ENCODE measurements at places on chromosomes 6 and 20. TPM values are rescaled to one million over a fixed set of nuclear protein-coding genes. Genes with fewer than 3 reads are reported as not detected.

PSMF1 gene
- total RNA-seq = 27.7 TPM

PHACTR1 gene
- 1.4 TPM for total RNA-seq

PLCB1 gene
- 15.2 TPM for total RNA-seq

CCM2L gene
- under 0.01 TPM for total RNA-seq

SSTR4 gene
- total RNA-seq = not detected

PHF10 gene
- 17.5 TPM for total RNA-seq

HTR1E gene
- total RNA-seq = under 0.01 TPM

PNLDC1 gene
- total RNA-seq = not detected

CCR6 gene
- not detected for total RNA-seq

TMEM14A gene
- total RNA-seq = 42.8 TPM

NQO2 gene
- 36.1 TPM for total RNA-seq

KIF6 gene
- 0.33 TPM for total RNA-seq

TAF8 gene
- 15.2 TPM for total RNA-seq

GLP1R gene
- total RNA-seq = not detected
